ENCODE measurements at places on chromosomes 12 and 14.

DNA sequence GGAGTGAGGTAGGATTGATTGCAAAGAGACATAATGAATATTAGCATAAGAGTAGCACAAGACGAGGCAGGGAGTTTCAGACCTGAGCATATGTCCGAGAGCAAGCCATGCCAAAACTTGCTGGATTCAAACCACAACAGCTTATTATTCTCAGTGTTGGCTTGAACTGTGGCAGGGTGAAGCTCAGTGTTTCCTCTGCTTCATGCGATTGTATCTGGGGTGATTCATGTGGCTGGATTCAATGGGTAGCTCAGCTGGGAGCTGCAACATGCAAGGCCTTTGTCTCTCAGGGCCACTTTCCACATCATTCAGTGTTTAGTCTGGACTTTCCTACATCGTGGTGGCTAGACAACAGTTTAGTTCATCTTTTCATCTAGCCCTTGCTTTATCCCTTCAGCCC, 22.1 kb upstream of the E2F7 start:
- peak; percentile 87 for DNase-seq

- DNase-seq: no peak
Observed at GRCh38 chr12:76072568-76072967, 11.9 kb downstream of the NAP1L1 start.

DNA sequence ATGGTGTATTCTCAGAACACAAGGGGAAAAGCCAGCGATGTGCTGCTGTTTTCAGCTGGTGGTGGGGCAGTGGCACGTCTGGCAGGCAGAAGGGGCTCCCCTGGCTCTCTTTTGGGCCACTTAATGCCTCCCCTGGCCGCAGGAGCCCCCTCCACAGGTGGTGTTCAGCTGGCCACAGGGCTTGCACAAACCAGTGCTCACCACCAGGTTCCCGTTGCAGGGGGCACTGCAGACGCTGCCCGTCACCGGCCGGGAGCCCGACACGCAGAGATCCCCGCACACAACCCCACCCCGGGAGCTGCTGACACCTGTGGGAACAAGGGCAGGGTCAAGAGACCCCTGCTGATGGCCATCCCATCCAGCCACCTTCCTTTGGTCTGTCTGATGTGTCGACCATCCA, 6.7 kb downstream of the KRT83 start:
- no peak for DNase-seq

- DNase-seq: no peak
Observed at GRCh38 chr12:66331814-66332213, 29.5 kb downstream of the HELB start.

DNA sequence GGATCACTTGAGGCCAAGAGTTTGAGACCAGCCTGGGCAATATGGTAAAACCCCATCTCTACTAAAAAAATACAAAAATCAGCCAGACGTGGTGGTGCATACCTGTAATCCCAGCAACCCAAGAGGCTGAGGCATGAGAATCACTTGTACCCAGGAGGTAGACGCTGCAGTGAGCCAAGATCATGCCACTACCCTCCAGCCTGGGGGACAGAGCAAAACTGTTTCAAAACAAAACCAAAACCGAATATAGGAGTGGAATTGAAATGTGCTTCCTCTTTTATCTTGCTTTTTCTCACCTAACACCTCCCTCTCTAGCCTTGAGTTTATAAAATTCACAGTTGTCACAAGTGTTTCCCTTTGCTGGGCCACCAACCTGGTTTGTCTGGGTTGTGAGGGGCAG, 181.9 kb downstream of the PAH start:
- DNase-seq: no peak

DNA sequence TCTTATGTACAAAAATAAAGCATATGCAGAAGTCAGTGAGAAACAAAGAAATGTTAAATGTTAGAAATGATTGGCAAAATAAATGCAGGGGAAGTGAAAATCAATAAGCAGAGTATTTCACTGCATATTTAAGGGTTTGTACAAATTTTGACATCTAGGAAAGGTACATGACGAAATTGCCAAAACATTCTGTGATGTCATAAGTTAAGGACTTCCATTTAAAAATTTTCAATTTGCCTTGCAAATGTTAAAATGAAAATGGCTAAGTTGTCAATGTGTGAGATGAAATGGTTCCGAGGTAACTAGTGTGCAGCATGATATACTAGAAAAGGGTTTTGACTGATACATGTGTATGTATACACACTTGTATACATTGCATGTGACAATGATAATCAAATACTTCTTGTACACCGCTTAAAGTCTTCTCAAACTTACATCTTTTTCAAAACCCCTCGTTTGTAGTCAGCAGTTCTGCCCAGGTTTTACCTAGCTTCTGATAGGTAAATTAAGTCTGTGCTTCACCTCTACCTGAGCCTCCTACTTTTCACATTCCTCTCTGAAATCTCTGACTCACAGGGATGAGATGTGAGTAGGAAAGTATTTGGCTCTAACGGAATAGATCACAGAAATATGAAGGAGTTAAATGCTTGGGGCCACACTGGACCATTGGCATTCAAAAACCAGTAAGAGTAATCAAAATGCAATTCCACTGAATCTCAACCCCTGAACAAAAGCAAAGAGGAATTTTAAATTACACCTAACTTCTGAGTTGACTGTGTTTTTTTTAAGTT, 442.4 kb upstream of the FOXG1 start:
- no peak for DNase-seq

- peak; percentile 3 for DNase-seq
Observed at GRCh38 chr12:88108021-88108420, 33.9 kb downstream of the CEP290 start.

- no peak for DNase-seq
Observed at GRCh38 chr14:42141328-42141727, 534.7 kb downstream of the LRFN5 start.

GRCh38 chr12:39040275-39040674, 134.9 kb upstream of the CPNE8 start:
- DNase-seq: no peak

DNA sequence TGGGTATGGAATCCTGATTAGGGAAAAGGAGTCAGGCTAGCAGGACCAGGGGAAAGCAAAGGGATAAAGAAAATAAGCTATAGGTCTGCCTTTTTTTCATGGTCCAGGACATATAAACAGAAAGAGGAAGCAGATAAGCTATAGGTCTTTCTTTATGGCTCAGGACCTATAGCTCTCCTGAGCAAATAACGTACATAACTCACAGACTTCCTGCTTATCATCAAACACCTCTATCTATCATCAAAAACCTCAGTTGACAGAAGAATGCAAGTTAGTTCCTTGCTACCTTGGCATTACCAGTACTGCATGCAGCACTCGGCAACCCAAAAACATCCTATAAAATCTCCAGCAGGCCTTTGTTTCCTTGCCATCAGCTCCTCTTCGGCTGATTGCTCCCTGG, 238.7 kb upstream of the OR4E1 start:
- no peak for DNase-seq

DNA sequence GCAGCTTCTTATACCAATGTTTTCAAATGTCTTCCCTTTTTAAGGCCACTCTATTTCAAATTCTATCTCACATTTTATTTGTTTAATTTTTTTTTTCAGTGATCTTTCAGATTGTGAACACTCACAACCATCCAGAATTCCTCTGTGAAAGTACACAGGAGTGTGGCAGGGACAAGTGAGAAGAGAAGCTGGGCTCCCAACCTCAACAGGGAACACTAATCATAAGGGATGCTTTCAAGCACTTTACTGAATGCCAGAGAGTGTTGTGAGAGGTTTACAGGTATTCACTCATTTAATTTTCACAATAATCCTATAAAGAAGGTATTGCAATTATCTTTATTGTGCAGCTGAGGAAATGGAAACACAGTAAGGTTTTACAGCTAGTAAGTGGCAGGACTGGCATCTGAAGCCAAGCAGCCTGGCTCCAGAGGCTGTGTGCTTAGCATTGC, 60.1 kb upstream of the PYGL start:
- peak; percentile 40 for DNase-seq

GRCh38 chr12:26773313-26774104, 59.5 kb downstream of the ITPR2 start:
- no peak for DNase-seq

DNA sequence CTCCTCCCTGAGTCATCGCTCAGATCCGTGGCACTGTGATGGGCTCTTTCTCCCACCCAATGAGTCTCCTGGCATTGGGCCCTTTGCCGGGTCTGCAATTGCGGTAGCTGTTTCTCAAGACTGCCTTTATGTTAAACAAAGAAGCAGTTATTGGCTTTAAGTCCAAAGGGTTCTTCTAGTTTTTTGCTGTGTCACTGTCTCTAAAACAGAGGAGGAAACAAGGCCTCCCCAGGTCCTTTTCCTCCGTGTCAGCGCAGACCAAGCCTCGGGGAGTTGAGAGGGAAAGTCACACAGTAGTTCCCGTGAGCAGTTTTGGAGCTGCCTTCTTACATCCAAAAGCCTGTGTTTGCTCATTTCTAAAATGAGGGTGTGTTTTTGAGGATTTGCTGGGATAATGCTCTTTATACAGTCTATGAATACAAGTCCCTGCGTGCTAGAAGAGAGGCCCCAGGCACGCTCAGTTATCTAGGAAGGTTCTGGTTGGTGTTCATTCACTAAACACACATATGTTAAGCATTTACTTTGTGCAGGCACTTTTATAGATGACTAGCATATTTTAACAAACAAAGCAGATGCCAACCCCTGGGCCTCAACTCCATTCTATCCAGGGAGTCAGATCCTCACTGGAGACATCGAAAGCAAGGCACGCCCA, 126.0 kb upstream of the PZP start:
- DNase-seq: peak; percentile 62

GRCh38 chr14:30607156-30607780, 14.9 kb upstream of the SCFD1 start:
- peak; percentile 28 for DNase-seq

- peak; percentile 45 for DNase-seq
Observed at GRCh38 chr12:6539314-6539682, 5.0 kb downstream of the GAPDH start.

GRCh38 chr12:102507301-102507700, 26.9 kb upstream of the IGF1 start:
- no peak for DNase-seq

DNA sequence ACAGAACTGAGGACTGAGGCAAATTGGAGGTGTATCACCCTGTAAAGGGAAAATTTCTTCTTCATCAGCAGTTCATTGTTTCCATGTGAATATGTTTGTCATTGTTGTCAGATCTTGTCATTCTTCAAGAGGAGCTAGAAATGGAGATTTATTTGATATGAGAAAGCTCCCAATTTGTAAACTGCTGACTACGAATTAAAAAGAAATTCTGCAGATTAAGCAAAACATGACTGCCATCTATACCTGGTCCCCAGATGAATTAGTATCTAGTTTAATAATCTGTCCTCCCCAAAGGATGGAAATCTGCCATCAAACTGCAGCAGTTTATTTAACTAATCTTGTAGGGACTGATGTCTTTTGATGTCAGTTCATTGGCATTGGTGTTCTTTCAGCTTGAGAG, 162.8 kb downstream of the TRHDE start:
- DNase-seq: no peak

DNA sequence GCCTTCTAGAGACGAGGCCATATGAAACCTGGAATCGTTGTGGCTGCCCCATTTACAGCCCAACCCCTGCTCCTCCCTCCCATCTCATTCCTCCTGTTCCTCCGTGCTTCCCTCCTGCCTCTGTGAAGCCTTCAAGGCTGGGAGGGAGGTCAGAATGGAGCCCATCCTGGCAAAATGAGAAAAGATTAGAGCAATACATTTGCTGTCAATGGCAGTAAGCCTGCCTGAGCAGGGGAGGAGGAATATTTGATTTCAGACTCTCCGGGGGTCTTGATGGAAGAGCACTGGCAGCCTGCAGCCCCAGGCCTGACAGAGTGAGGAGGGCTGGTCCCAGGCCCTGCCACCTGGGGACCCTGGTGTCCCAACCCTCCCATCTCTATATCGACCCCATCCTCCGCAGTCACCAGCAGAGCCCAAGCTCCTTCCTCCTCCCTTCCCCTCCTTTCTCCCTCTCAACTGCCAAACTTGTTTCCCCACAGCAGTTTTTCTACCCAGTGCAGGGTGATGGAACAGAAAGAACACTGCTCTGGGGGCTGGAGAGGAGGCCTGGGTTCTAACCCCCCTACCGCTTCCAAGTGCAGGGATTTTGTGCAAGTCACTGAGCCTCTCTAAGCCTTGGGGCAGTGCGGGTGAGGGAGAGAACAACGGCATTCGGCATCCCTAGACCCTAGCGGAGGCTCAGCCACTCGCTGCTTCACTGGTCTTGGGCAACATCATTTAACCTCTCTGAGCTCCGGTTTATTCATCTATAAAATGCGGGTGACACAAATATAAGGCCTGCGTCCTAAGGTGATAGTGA, 16.0 kb upstream of the RACGAP1 start:
- no peak for DNase-seq

DNA sequence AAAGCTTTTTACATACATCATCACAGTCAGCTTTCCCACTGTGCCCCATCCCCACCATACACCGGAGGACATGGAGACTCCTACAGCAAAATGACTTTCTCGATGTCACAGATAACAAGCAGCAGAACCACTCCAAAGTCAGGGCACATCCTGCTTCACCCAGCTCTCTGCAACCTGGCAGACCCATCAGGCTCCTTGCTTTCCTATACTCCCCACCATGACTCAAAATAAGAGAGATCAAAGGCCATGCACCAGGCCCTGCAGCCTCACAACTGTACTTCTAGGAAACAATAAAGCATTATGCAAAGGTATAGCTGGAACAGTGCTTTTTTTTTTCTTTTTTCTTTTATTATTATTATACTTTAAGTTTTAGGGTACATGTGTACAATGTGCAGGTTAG, 187.4 kb downstream of the DPF3 start:
- DNase-seq: no peak

DNA sequence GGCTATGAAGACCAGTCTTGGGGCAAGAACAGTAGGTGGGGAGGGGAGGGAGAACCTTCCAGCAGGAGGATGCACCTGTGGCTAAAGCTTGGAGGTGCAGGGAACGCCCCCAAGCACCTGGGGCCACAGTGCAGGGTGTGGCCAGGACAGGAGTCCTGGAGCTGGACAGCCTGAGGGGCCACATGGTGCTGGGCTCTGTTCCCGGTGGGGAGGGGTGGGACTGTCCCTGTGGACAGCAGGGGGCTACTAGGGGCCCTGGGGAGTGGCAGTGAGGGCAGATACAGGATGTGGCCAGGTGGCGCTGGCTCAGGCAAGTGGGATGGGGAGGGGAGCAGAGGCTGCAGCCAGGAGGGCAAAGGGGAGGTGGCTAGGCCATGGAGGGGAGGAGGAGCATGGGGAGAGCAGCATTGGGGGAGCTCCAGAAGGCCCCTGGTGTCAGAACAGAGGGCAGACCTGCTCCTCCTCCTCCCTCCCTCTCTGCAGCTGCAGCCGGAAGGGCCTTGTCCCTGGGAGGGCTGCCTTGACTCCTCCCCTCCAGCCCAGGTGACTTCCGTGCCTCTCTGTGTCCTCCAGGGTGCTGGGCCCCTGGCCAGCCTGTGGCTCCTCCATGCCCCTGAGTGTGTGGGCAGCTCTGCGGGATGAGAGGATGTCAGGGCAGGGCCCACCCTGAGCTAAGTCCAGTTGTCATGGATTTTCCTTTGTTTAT, 68.4 kb upstream of the DLK1 start:
- DNase-seq: no peak

- no peak for DNase-seq
Observed at GRCh38 chr12:123163227-123163626, 12.3 kb upstream of the PITPNM2 start.
